Esophagus muscularis mucosa (tissue), 4 donors: ENCODE measurements at places on chromosomes 4 and X. TPM values are rescaled to one million over a fixed set of nuclear protein-coding genes. Genes with fewer than 3 reads are reported as not detected.

Gene HGFAC
- 0.52 TPM for total RNA-seq

Gene ADH7
- total RNA-seq, result not detected

Gene ERCC6L
- total RNA-seq, result 0.13 TPM

Gene PPEF1
- total RNA-seq, result 0.29 TPM

- no peak for DNase-seq
Measured at GRCh38 chr4:162010362-162010761, 153.4 kb downstream of the FSTL5 start.

GRCh38 chr4:172986114-172986513 is 182.5 kb upstream of the GALNT7 start:
- no peak for DNase-seq

GRCh38 chr4:121675715-121676114 is 21.1 kb downstream of the ANXA5 start:
- DNase-seq, result no peak

- DNase-seq, result no peak
Measured at GRCh38 chr4:145730026-145730425, 50.1 kb downstream of the C4orf51 start.

DNA sequence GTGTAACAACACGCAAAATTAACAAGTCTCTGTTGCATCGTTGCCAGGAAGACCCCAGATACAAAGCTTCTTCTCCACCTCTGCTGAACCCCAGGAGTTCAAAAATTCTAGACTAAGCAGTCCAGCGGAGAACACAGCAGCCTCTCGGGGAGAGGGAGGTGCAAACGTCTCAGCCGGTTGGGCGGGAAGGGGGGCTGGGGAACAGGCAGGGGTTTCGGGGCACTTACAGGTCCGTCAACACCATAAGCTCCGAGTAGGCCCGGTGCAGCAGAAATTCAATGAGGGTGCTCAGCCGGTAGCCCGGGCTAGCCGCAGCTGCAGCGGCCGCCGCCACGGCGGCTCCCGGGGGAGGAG is 394 bp downstream of the MED14 start:
- no peak for DNase-seq

GRCh38 chrX:13891377-13892140 is 74.7 kb upstream of the GPM6B start:
- no peak for DNase-seq

DNA sequence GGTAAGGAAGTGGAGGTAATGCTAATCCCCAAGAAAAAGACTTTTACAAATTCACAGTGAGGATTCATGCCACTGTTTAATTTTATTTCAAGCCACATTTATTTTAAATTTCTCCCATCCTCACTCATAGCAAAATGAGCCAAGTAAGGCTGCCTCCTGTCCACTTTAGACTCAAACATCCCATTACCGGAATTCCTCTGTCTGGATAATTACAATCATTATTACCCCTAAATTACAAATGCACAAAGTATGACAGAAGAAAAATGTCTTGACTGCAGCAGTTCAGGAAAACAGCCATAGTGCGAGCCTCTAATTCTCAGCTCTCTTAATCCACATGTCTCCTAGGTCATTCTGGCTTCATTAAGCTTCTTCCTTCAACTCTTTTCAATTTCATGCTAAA is 57.0 kb downstream of the MAPK10 start:
- no peak for DNase-seq

DNA sequence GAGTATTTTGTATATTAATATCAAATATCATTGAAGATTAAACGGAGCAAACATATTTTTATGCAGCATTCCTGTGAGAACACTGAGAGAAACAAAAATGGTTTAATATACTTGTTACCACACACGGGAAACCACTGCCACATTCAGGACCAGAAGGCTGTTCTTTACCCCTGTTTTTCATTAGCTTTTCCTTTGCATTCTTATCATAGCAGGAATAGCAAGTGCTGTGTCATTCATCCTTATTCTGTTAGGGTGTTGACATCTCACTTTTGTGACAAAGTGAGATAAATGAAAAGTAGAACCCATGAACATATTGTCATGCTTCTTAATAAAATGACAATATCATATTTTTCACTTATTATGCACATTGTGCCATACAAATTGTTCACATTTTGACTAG is 212.4 kb upstream of the NDST4 start:
- no peak for DNase-seq

GRCh38 chr4:124085561-124086180 is 626.9 kb downstream of the ANKRD50 start:
- DNase-seq, result no peak

GRCh38 chrX:41759817-41760216 is 35.8 kb downstream of the GPR82 start:
- DNase-seq, result no peak

DNA sequence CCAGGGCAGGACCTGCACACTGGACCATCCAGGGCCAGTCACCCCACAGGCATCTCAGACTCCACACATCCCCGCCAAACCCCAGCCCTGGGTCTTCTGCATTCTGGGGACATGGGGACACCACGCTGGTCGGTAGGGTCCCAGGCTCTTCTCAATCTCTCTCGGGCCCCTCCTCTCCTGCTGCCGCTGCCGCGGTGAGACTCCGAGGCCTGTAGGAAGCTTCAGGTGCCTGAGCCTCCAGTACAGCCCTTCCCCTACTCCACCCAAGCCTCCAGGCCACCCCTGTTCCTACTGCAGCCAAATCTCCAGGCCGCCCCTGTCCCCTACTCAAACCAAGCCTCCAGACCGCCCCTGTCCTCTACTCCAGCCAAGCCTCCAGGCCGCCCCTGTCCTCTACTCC is 5.5 kb upstream of the ASMT start:
- DNase-seq, result no peak

DNA sequence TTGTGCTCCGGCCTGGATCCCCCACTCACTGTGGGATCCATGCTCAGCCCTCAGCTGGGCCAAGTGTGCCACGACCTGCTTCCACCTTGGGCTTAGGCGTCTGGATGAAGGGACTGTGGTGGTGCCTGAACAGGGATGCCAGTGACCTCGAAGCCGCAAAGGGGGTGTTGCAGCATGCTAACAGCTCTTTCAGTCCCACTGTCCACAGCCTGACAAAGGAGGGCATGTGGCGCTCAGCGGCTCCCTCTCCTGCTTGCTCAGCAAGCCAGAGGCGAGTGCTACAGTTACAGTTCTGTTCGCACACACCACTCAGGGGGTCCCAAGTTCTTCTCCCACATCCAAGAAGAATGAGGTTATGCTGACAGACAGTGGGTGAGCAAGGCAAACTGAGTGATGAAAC is 5.2 kb upstream of the IGBP1 start:
- DNase-seq, result no peak

DNA sequence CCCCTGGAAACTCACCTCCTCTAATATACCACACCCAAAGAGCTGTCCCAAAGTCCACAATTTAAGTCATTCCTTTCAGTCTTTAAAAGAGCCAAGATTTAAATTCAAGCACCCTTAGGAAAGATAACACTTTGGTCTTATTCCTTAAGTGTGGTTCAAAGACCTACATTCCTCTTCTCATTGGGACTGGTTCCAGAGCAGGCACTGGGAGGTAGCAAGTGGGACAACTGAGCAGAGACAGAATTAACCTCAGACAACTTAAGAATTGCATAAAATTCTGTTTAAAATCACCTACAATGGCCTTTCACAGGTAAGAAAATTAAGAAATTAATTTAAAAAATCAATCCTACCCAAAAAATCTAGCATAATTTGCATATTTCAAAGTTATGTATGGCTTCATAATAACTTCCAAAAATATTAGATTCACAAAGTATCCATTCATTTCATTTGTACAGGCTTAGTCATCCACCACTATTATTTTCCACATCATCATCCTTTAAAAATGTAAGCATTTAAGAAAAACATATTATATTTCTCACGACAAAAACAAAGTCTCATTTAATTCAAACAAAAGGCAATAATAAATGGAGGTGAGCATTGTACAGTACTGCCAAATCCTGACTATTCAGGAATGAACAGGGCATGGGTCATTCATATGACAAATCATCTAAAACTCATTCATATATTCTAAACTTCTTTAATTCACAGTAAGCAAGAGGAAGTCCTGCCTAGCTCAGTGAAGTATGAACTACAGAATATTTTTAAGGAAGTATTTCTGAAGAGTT is 13.6 kb downstream of the PRSS12 start:
- DNase-seq, result no peak

DNA sequence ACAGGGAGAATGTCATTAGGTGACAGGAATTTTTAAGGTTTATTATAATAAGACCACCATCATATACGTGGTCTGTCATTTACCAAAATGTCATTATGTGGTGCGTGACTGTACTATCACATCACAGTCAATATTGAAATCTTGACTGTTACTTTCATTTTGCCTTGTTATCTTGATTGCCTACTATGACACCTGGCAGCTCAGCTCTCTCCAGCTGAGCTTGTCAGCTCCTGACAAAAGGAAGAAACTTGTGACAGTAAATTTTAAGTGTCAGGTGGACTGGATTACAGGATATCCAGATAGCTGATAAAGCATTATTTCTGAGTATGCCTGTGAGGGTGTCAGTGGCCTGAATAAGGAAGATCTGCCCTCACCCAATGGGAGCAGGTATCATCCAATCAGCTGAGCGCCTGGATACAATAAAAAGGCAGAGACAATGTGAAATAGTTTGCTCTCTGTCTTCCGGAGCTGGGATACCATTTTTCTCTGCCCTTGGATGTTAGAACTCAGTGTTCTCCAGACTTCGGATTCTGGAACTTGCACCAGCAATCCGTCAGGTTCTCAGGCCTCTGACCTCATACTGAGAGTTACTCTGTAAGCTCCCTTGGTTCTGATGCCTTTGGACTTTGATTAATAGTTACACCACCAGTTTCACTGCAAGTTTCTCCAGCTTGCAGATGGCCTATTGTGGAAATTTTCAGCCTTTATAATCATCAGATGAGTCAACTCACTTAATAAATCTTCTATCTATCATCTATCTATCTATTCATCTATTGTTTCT is 1454.7 kb upstream of the IGFBP7 start:
- DNase-seq, result no peak

- DNase-seq, result no peak
Measured at GRCh38 chr4:114400531-114400930, 198.1 kb upstream of the UGT8 start.

- no peak for DNase-seq
Measured at GRCh38 chr4:176775338-176775737, 17.4 kb downstream of the VEGFC start.

GRCh38 chr4:7168106-7168505 is 24.2 kb upstream of the SORCS2 start:
- no peak for DNase-seq
